ENCODE measurements at places on chromosomes 13 and 19.

DNA sequence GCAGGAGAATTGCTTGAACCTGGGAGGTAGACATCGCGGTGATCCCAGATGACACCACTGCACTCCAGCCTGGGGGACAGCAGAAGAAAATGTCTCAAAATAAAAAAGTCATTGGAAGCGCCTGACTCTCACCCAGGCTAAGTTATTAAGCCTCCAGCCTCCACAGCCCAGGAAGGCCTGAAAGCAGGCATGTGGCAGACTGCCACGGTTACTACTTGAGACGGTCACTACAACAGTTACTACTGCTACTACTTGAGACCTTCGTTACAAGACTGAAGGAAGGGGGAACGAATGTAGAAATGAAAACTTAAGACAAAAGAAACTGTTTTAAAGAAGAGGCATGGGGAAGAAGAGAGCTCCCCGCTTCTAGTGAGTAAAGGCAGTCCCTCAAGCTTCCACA is 9.6 kb downstream of the PRR22 start:
- no peak for DNase-seq

DNA sequence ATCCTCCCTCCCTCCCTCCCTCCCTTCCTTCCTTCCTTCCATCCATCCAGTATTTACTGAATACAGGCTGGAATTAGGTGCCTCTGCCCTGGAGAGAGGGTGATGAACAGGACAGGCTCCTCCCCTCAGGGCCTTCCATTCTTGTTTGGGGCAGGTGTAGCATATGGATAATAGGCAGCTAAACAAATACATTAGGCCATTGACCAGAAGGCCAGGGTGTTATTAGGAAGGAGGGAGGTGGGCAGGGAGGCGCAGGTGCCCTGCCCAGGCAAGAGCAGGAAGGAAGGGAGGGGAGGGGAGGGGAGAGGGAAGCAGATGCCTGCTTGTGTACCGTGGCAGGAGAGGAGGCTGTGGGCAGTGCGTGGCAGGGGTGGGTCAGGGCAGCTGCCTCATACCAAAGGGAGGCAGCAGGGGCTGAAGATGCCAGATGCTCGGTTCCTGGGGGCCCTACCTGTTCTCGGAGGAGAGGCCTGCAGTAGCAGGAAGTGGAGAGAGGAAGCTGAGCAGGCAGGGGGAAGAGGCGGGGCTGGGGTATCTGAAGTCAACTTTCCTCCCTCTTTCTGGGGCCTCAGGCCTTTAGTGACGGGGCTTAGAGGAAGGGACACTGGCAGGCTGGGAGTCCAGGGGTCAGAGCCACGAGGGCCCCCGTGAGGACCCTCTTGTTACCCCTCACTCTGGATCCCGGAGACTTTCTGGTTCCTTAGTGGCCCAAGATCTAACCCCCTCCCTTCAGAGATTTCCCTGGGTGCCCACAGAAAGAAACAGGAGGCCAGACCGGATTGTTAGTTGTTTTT is at the start of gene RINL:
TSS of gene RINL (minus strand) at position 495 of the 794 bp plus-strand sequence. CDS start 1,533 bp downstream, outside the sequence.
- DNase-seq: no peak

DNA sequence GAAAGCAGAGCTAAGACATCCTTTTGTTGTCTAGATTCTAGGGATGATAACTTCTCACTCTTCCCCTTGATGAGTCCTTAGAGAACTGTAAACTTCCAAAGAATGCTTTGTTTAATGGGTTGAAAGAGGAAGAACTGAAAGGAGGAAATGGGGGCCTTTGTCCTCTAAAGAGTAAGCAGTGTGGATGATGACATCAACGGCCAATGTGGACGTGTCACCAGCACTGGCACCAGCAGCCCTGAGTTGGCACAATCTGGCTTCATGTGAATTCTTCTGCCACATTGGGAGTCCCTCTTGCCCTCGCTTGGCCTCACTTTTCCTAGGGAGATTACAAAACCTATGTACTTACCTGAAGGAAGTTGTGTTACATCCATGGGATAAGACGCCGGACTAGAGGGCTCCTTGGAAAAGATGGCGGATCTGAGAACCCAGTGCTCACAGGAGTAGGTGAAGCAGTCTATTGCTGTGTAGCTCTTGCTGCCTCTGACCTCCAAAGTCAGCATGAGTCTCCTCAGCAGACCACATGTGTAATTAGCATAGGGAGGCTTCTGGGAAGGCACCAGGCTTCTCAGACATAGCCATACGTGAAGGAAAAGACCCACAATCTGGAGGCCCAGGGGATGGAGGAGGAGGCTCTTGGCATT is 62.8 kb downstream of the RGCC start:
- DNase-seq: no peak

- DNase-seq: no peak
Measured at GRCh38 chr13:108439556-108439955, 170.0 kb downstream of the TNFSF13B start.

DNA sequence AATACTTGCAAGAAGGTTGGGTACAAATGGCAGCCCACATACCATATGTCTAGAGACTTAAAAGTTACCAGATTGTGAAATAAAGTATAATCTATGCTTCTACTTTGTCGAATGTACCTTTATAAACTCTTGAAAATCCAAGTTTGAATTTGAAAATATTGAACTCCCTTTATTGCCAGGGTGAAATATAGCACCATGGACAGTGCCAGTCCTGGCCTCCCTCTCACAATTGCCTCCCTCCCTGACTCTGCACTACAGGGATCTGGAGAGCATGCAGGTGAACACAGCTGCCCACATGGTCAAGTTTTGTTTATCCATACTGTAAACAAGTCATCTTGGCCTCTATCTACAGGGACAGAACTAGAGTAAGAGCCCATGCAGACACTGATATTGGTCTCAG is 394.1 kb upstream of the SLITRK6 start:
- DNase-seq: no peak

- no peak for DNase-seq
Measured at GRCh38 chr19:31127134-31127967, 221.9 kb downstream of the TSHZ3 start.
